Activated T-cell treated with anti-CD3 and anti-CD28 coated beads, Interleukin-2, amount 50 U/mL, for 72 hours (primary cell): ENCODE measurements at places on chromosomes 3 and 15. TPM values are rescaled to one million over a fixed set of nuclear protein-coding genes. Genes with fewer than 3 reads are reported as not detected.

GRCh38 chr3:27724459-27725197 lies 2.5 kb upstream of the EOMES start:
- no peak for DNase-seq

DNA sequence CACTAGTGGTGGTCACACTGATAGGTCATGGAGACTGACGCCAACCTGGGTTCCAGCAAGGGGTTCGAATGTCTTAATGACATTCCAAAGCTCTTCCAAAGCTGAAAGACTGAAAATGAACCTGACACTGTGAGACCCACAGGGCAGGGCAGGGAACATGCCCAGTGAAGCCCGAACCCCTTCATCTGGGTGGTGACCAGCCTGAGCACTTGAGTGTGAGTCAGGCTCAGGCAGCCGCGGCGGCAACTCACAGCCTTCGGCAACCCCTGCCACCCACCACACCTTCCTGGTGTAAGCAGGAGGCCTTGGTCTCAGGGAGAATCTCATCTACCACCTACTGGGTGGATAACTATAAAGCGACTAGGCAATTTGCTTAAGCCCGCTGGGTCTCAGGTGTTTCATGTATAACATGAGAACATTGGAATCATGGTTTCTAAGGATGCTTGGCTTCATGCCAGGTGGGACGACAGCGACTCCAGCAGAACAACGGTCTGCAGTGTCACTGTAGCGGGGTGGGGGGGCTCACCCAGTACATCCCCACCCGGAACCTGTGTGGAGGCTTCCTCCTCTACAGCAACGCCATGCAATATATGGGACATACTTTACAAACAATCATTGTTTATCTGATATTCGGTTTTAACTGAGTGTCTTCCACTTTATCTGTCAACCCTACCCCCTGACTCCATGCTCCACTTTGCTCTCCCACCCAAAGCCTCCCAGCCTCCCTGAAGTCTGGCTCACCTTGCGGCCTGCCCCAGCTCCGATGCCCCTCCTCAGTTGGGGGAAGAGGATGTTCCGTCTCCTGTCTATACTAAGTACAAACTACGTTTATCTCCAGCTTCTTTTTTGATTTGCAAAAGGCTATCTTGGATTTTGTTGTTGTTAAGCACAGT lies 125.0 kb upstream of the MEF2A start:
- no peak for DNase-seq

DNA sequence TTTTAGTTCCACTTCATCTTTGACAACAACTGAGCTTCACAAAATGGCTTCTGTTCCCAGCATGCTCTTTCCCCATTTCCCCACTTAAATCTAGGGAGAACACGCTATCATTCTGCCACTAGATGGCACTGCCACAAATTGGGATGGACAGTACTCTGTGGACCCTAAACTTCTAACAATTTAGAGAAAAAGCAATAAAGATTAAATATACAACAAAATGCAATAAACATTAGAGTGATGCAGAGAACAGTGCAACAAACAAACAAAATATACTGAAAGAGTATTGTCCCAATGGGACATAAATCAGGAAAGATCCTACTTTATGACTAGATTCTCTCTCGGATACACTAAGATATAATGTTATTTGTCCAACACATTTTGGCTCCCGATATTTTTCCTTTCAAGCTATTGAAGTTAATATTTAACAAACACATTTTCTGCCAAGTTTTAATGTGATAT lies 169.7 kb upstream of the TMCO5A start:
- peak; percentile 21 for DNase-seq

DNA sequence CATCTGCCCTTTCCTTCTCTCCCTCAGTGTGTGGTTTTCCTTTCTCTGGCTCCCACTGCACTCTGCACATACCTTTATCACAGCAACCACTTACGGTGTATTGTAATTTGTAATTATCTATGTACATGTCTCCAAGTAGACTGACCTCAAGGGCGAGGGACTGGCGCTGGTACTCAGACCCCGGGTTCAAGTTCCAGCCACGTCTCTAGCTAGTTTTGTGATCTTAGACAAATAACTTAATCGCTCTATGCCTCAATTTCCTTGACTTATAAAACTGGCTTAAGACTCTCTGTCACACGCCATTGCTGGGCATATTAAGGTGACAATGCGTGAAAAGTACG lies 607 bp upstream of the SENP2 start:
- DNase-seq = no peak

- DNase-seq = no peak
Measured at GRCh38 chr3:68764554-68764953, 167.8 kb downstream of the TAFA4 start.

DNA sequence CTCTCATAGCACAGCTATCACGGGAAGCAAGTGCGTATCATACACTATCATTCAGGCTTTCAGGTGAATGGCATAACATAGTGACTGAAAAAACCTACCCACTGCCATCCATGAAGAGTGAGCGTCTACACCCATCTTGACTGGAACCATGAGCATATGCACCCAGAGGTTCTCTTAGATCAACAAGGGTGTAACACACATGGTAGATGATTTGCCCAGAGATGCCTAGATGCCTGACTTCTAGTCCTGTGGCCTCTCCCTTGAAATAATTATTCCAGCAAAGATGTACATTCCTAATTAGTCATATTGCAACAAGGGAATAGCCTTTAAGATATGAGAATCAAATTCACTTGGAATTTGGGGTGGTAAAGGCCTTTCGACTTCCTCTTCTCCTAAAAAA lies 228.4 kb downstream of the GREM1 start:
- no peak for DNase-seq

GRCh38 chr15:42632105-42632675 lies 56.8 kb downstream of the STARD9 start:
- no peak for DNase-seq

Gene SPATA12
- total RNA-seq = not detected

- no peak for DNase-seq
Measured at GRCh38 chr3:37645517-37646380, 215.9 kb upstream of the CTDSPL start.

GRCh38 chr15:77671362-77672056 lies 38.8 kb upstream of the LINGO1 start:
- no peak for DNase-seq

Gene DAPK2
- total RNA-seq = 2.3 TPM

DNA sequence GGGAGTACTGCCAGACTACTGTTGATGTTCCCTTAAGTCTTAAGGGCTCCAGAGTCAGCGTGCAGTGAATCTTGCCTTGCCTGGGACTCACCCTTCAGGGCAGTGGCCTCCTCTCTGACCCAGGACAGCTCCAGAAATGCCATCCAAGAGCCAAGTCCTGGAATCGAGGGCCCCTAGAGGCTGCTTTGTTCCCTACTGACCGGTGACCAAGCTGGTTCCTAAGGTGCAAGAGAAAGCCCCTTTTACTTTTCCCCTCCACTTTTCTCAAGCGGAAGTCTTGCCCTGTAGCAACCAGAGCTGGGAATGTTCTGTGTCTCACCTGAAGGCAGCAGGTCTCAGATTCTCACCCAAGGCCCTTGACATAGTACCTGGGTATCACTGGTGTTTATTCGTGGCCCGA lies 238.0 kb downstream of the DOCK3 start:
- no peak for DNase-seq

- DNase-seq = no peak
Measured at GRCh38 chr15:79341396-79341795, 30.5 kb downstream of the TMED3 start.

- no peak for DNase-seq
Measured at GRCh38 chr3:132456136-132456535, 38.8 kb downstream of the DNAJC13 start.

GRCh38 chr15:37100109-37100965 lies at the start of gene MEIS2:
TSS of gene MEIS2 (minus strand) at chr15:37100549. CDS start at chr15:37099466, 1,083 bp downstream.
- DNase-seq = peak; percentile 62

Gene GCSAM
- 17.8 TPM for total RNA-seq

DNA sequence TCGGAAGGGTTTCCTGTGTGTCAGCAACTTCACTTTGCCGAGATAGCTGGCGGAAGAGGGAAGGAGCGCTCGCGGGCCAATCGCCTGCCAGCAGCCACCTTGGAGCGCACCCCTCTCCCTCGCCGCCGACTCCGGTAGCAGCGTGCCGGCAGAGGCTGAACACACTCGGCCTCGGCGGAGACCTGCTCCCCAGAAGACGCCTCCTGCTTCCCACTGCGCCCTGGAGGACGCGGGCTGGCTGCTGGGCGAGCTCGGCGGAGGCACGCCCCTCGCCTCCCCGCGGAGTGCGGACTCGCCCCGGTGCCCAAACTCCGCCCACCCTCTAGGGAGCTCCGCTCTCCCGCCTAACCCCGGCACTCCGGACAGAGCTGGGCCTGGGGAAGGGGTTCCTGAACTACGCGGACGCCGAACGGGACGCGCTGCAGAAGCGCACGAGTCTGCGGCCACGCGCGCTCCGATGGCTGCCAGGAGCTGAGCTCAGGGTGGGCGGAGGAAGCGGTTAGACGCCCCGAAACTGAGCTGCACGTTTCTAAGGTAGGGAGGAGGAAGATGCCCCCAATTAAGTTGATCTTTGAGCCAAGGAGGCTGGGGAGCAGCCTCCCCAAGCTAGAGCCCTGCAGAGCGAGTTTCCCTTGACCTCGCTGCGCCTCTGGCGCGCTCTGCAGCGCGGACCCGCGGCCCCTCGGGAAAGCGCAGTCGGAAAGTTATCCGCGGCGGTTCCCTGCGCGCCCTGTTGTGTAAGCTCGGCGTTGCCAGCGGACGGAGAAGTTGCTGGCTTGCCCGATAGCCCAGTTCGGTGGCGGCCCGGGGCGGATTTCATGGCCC lies at the start of gene P2RY1:
P2RY1 (plus strand) TSS at position 356 of the 825 bp plus-strand sequence. CDS start 652 bp downstream, outside the sequence.
- peak; percentile 37 for DNase-seq

DNA sequence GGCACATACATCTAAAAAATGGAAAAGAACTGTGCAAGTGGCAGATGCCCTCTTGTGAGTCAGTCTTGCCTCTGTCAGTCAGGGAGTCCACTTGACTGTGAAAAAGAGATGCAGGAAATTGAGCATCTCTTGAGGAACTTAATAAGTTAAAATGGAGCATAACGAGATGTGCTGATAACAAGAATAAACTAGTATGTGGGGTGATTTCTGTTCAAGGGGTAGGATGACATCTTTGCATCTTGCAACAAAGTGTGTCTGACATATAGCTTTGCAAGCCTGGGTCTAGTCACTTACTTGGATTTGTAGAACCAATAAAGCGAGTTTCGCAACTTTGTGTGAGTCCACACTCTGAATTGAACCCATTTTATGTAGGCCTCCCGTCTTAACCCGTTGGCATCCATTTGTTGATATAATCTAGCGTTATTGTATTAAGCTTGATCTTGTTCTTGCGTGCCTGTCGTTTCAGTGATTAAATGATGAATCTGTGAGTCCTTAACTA lies 2.2 kb downstream of the USP3 start:
- no peak for DNase-seq

- DNase-seq = no peak
Measured at GRCh38 chr3:43869491-43869890, 178.8 kb downstream of the ABHD5 start.

GRCh38 chr3:183085634-183086390 lies 13.5 kb downstream of the MCCC1 start:
- DNase-seq = peak; percentile 11

DNA sequence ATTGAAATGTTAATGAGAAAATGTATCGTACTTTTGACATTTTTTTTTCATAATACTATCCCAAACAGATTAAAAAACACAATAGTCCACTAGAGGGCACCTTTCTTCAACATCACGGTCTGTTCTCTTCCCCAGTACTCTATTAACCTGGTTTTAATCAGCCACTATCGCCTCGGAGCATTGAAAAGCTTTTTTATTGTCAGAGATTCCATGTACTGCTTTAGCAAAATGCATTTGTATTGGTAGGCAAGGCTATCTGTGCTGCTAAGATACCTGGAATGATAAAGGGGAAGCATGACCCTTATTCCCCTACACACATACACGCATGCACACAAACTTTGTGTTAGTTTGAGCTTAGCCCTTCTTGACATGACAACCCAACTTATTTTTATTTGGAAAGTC lies 160.1 kb upstream of the IL12A start:
- DNase-seq = no peak

- no peak for DNase-seq
Measured at GRCh38 chr3:15345066-15345607, 12.8 kb upstream of the SH3BP5 start.

Gene FANCD2OS
- total RNA-seq = not detected

Gene ATP13A5
- not detected for total RNA-seq

GRCh38 chr3:71583566-71584393 lies at the start of gene FOXP1:
TSS of gene FOXP1 (minus strand) at chr3:71583728. CDS start at chr3:71198381, 385,347 bp downstream.
- DNase-seq = peak; percentile 73

DNA sequence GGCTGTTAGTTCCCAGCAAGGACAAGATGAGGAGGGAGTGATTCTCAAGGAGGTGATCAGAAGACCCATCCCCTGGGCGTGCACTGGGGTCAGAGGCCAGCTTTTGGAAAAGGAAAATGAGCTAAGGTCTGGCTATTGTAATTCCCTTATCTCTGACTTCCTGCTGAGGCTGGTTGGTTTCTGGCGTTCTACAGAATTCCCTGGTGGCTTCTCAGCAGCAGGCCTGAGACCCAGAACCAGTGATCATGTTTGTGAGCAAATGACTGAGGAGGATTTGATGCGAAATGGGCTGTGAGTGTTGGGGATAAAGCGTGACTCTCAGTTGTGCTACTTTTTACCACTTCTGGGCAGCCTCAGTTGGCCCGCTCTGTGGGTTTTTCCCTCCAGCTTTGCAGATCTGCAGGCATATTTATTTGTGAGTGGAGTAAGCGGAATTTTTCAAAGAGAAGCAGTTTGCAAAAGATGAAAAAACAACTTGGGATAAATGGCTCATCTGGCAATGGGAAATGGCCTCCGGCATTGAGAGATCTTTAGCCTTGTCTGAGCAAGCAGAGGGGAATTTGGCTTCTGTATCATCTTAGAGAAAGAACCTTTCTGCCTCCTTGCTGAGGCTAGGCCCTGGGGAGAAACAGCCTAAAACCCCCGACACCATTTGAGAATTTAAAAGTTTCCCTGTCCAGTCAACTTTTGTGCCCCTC lies 102.7 kb downstream of the SLCO3A1 start:
- DNase-seq = no peak

DNA sequence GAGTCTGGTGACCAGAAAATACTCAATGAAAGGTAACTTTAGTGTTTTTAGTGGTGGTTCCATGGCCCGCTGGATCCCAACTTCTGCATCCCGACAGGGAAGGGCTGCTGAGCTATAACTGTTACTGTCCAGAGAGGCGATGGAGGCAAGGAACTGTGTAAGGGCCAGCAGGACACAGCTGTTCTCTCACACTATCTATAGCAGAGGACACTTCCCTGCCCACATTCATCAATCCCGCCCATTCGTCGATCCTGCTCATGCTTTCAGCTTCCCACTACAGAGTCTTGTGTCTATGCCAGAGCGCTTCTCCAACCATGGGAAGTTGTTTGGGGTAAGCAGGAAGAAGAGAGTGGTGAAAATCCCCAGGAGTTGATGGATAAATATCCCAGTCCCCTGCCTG lies 8.4 kb downstream of the COLQ start:
- no peak for DNase-seq

Gene SPCS1
- total RNA-seq = 100 TPM

- DNase-seq = no peak
Measured at GRCh38 chr3:97957617-97958311, 14.5 kb downstream of the RIOX2 start.

Gene PARP14
- 80.1 TPM for total RNA-seq

GRCh38 chr3:98646680-98647079 lies 53.3 kb upstream of the CPOX start:
- DNase-seq = no peak
